Activated naive CD4-positive, alpha-beta T cell treated with anti-CD3 and anti-CD28 coated beads, Interleukin-2, amount 50 U/mL, for 72 hours (primary cell): ENCODE measurements at places on chromosomes 2 and 18. TPM values are rescaled to one million over a fixed set of nuclear protein-coding genes. Genes with fewer than 3 reads are reported as not detected.

The NCOA1 gene
- 17.1 TPM for total RNA-seq

The TUBA3D gene
- total RNA-seq, result not detected

The KLHL14 gene
- total RNA-seq, result not detected

The TNFRSF11A gene
- 15.8 TPM for total RNA-seq

The LTBP1 gene
- 0.39 TPM for total RNA-seq

The FOSL2 gene
- 153 TPM for total RNA-seq

The PLEKHM3 gene
- total RNA-seq, result 5.2 TPM

The DAPL1 gene
- not detected for total RNA-seq

The OTOS gene
- total RNA-seq, result not detected

The RND3 gene
- not detected for total RNA-seq

The POTEI gene
- not detected for total RNA-seq

The LDLRAD4 gene
- total RNA-seq, result 59.2 TPM

The FOXI3 gene
- not detected for total RNA-seq

The RIT2 gene
- total RNA-seq, result not detected

The GNAL gene
- total RNA-seq, result 0.53 TPM

The NTSR2 gene
- total RNA-seq, result not detected

The GCA gene
- total RNA-seq, result 44.9 TPM

The TMEM37 gene
- not detected for total RNA-seq

The MOB1A gene
- total RNA-seq, result 173 TPM

The C2orf72 gene
- 5.7 TPM for total RNA-seq

The GAREM1 gene
- total RNA-seq, result not detected

The SERPINB3 gene
- total RNA-seq, result not detected

The SLC30A3 gene
- 0.68 TPM for total RNA-seq

The ALKAL2 gene
- total RNA-seq, result not detected

The CCT4 gene
- total RNA-seq, result 314 TPM

The CRIM1 gene
- 4.2 TPM for total RNA-seq

The LAMA3 gene
- total RNA-seq, result 0.16 TPM

The PROKR1 gene
- not detected for total RNA-seq

The NPPC gene
- total RNA-seq, result 0.41 TPM

The UGT1A8 gene
- not detected for total RNA-seq
